NCI-H2029 treated with DMSO at 0.1 percent for 48 hours (cell line): ENCODE measurements at places on chromosomes 2 and 18.

DNA sequence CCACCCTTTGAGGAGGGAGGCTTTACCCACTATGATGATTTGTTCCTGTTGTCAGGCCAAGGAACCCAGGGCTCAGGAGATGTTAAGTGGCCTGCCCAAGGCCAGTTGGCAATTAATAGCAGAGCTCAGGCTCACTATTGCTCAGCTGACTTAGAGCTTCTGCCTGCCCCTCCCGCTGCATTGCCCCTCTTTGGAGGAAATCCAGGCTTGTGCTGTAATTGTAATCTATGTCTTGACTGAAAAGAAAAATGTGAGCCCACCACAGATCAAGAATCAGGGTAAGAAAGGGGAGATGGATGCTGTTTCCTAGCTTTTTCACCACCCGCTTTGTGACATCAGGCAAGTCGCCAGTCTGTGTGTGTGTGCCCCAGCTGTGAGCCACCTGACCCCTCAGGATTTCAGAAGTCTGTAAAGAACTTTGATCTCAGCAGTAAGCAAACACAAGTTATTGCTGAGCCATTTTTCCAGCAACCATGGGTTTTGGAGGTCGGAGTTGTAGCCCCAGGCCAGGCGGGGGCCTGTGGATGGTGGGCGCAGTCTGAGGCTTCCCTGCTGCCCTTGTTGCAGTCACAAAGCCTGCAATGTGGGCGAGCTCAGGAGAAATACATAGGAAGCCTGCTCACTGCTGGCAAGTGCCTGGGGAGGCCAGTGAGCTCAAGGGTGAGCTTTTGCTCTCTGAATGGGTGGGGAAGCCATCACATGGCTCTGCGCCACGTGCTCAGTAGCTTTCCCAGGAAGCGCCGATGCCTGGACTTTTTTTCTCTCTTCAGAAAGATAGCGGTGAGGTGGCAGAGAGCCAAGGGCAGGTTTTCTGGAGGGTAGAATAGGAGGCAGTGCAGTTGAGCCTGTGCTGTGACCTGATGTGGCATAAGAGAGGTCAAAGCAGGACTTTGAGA, 6.1 kb downstream of the CABLES1 start:
- peak; percentile 62 for DNase-seq

DNA sequence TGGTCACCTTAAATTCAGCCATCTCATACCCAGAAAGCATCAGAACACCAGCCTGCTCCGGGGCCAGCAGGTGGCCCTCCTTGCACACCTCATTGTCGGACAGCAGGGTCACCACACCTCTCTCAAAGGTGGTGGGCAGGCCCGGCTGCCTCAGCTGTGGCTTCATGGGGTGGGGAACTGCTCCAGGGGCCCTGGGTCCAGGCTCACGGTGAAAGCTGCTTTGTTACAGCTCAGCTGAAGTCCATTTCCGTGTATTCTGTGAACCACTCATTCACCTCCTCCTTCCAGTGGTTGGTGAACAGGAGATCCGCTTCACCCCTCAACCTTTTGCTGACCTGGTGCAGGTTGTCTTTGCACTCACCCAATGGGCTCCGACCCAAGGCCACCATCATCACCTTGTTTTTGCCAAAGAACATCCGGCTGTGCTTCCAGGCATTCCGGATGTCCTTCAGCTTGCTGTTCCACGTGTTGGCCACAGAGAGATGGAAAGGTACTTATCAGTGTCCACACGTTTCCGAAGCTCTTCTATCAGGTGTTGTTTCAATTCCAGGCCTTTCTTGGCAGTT, 78.6 kb upstream of the LDLRAD4 start:
- peak; percentile 2 for DNase-seq

- DNase-seq: no peak
Observed at GRCh38 chr2:96305979-96306308, 598 bp upstream of the SNRNP200 start.

DNA sequence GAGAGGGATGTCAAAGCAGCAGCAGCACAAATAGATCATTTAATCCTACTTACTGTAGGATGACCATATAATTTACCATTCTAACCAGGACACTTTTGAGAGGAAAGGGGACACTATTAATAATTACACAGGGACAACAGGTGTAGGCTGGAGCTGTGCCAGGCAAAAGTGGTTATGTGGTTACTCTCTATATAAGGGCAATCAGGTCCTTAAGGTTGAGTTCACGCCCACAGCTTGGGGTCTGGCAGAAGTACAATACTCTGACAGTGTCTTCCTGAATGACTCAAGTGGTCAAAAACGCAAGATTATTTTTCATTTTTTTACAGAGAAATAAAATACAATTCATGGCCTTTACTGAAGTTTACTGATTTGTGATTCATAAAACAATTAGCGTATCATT, 2.8 kb downstream of the PREPL start:
- DNase-seq: peak; percentile 90

GRCh38 chr2:222477962-222478608, 53.7 kb downstream of the SGPP2 start:
- DNase-seq: no peak

DNA sequence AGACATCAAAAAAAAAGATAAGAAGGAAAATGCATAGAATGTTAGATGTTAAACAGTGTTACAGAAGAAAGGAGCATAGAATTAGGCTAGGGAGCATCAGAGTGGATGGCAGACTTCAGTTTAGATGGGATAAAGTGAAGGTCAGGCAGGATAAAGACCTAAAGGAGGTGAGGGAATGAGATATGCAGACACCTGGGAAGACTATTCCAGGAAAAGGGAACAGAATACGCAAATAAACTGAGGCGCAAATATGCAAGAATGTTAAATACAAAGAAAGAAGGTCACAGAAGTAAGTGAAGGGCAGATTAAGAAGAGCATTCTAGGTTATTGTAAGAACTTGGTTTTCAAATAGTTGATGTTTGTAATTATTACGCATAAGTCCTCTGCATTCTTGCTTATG, 116.3 kb upstream of the REG3A start:
- DNase-seq: no peak

DNA sequence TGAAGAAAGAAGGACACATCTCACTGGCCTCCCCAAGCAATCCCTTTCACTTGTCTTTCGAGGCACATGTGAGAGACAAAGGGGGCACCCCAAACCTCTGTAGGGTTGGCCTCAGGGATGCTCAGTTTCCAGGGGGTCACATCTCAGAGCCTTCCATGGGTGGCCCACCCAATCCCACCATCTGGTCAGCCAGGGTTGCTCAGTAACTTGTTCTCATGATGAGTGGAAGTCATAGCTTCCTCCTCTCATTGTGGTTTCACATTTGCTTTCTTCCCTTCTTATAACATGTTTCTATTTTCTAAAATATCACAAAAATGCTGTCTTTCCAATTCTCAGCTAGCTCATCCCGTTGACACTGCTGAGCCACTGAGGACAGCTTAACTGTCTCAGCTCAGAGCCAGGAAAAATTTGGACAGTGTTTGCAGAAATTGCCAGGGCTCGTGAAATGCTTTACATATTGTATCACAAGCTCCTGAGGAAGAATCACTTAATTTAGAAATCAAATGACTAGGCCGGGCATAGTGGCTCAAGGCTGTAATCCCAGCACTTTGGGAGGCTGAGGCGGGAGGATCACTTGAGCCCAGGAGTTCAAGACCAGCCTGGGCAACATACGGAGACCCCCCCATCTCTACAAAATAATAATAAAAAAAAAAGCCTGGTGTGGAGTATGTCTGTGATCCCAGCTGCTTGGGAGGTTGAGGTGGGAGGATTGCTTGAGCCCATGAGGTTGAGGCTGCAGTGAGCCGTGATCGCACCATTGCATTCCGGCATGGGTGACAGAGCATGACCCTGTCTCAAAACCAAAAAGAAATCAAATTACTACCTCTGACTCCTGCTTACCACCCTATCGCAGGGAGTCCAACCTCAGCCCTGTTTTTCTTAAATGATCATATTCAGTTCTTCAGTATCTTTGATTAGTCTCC, 129.3 kb downstream of the PRKCE start:
- no peak for DNase-seq

- DNase-seq: no peak
Observed at GRCh38 chr2:238616681-238617080, 190.0 kb downstream of the ASB1 start.

GRCh38 chr2:74507926-74508520, 528 bp upstream of the PCGF1 start:
- DNase-seq: no peak

- DNase-seq: no peak
Observed at GRCh38 chr2:234164493-234165413, 114.3 kb downstream of the SPP2 start.

DNA sequence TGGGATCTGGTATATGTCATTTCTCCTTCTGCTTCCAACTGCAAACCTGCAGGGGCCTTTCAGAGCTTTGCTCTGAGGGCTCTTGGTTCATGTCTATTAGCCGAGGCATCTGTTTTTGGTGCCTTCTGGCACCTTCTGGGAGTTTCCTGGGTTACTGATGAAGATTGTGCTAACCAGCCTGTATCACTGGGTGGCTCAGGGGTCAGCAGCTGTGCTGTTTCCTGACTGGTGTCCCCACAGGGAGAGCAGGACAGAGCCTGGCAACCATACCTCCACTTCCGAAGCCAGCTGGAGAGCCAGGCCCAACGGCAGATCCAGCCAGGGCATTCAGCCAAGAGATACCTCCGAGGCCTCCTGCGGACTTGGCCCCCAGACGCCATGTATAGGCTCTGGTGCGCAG, 17.5 kb downstream of the KIAA2012 start:
- no peak for DNase-seq

- peak; percentile 13 for DNase-seq
Observed at GRCh38 chr2:38274286-38275276, 102.5 kb downstream of the ATL2 start.

DNA sequence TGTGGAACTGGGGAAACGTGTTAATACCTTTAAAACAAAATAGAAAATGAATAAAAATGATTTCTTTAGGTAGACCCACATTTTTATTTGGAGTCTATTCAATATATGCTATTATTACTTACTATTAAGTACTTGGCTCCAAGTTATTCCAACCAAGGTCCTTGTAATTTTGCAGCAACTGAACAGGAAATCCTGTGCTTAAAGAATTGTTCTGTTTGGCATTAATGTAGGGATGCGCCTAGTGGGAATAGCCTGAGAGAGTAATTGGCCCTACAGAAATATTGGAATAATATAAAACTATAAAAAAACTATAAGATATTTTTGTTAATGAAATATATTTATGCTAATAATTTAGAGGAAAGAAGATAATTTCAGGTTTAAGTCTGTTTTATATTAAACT, 22.9 kb upstream of the ZSWIM2 start:
- DNase-seq: no peak

DNA sequence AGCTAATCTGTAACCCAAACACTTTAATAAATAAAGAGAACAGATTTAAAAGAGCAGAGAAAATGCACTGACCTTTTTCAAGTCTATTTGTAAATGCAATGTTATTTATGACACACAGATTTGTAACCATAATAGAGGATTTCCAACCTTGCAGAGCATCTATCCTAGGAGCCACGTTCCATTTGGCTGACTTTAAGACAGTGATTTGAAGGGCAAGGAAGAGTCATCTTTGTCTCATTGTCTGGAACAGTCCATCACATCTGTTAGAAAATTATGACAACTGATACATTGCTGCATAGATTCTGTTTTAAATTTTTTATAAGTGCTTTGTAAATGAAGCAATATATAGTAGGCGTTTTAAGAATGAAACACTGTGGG, 90.8 kb upstream of the L3MBTL4 start:
- DNase-seq: no peak

DNA sequence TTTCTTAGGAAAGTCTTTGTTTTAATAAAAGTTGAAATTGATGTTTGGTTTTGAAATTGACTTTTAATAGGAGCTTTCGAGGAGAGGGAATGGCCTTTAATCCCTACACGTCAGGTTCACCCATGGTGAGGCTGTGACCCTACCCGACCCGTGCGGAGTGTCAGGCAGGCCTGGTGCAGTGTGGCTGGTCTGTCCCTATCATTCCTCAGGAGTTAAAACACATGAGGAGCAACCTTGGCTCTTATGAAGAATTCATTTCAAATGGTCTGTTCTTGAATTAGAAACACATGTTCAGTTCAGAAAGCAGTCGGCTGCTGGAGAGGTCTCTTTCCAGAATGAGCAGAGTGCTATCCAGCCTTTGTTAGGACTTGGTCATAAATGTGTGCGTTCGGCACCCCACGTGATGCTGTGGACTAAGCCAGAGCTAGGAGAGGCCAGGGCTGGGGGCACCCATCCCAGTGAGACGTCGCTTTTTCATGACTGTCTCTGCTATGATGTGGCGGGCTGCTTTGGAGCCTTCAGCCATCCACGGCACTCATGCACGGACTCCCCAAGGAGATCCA, 54.7 kb downstream of the EMILIN2 start:
- no peak for DNase-seq

GRCh38 chr18:60639836-60640235, 267.3 kb upstream of the MC4R start:
- DNase-seq: no peak

DNA sequence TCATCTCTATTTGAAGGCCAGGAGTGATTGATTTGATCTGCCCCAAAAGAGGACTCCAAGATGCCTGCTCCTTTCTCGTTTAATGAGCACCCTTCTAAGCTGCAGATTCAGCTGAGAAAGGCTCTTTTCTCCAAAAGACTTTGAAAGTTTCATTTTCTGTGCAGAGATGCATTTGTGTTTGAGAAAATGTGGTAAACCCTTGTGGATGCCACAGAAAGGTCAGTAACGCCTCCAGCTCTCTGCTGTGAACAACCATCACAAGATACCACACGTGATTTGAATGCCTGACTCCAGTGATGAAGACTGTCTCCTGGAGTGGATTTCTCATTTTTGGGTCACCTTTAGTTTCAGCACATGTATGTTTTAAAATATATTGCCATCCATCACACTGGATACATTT, 35.0 kb upstream of the CCDC85A start:
- no peak for DNase-seq

DNA sequence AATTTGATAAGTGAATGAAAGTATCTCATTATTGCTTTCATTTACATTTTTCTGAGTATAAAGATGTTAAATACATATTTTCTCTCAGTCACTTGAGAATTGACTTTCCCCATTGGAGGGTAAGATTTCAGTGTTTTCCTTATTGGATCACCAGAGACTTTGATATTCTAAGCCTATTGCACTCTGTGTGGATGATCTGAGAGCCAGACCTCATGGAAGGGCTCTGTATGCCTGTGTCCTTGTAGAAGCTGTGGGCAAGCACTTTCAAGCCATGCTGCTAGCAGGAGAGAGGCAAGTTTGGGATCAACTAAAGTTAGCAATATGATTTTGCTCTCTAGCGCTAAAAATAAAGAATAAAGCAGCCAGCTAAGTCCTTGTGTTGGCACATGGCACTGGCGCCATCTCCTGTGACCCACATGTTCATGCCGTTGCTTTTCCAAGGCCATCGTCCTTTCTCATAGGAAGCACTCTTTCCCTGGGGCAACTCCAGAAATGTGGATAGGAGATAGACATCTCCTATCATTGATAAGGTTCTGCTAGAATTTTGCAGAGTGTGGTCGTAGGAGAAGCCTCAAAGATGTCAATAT, 72.6 kb downstream of the AOX1 start:
- DNase-seq: no peak

GRCh38 chr18:56489893-56490292, 148.5 kb downstream of the TXNL1 start:
- no peak for DNase-seq
